ENCODE measurements at places on chromosomes 13 and 19. TPM values are rescaled to one million over a fixed set of nuclear protein-coding genes. Genes with fewer than 3 reads are reported as not detected.

Gene SLC25A41
- total RNA-seq: 0.35 TPM

Gene RFX1
- total RNA-seq: 23.2 TPM

Gene TTYH1
- 35.9 TPM for total RNA-seq

Gene SHISA7
- 0.79 TPM for total RNA-seq

Gene STOML3
- total RNA-seq: not detected

Gene MIR17HG
- 37.1 TPM for total RNA-seq

Gene IL12RB1
- total RNA-seq: not detected

Gene FUT1
- 10.1 TPM for total RNA-seq

DNA sequence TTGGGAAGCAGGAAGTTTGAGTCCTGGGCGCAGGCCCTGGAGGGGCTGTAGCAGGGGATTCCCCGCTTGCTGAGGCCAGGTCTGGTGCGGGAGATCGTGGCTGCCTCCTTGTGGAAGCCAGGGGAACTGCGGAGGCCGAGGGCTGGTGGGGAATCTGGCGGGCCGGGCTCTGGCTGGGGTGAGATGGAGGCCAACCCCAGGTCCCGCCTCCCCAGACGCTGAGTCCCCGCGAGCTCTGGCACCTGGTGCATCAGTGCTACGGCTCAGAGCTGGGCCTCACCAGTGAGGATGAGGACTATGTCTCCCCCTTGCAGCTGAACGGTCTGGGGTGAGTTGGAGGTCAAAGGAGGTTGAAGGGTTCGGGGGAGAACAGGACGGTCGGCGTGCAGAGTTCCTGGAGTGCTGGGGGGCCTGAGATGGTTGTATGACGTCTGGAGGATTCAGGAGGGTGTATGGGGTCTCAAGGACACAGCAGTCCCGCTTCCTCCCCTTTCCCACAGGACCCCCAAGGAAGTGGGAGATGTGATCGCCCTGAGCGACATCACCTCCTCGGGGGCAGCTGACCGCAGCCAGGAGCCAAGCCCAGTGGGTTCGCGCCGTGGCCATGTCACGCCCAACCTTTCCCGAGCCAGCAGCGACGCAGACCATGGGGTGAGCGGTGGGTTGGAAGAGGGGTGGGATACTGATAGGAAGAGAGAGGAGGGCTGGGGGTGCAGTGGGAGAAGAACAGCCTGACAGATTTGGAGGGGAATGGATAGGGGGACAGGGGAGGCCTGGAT lies 13.1 kb downstream of the GRAMD1A start:
- DNase-seq: peak; percentile 89

- no peak for DNase-seq
Measured at GRCh38 chr13:46621133-46621532, 68.2 kb downstream of the LRCH1 start.

- no peak for DNase-seq
Measured at GRCh38 chr13:89951341-89951740, 1396.1 kb upstream of the MIR17HG start.

DNA sequence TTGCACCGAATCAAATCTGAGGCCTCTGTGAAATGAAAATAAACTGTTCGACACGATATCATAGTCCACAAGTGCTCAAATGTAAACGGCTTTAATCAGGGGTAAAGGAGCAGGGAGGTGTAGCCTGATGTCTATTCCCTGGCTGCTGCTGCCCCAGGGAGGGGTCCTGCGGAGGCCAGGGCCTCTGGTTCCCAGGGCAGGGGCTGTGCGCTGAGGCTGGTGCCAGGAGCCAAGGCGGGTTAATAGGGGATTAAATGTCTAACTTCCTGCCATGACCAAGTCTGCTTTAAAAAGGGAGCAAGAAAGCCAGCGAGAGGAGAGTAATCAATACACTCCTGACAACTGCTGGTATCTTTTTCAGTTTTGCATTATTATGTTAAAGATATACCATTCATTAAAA lies 59.4 kb downstream of the ZNF536 start:
- no peak for DNase-seq

- DNase-seq: no peak
Measured at GRCh38 chr13:49419276-49419675, 24.6 kb downstream of the CAB39L start.

DNA sequence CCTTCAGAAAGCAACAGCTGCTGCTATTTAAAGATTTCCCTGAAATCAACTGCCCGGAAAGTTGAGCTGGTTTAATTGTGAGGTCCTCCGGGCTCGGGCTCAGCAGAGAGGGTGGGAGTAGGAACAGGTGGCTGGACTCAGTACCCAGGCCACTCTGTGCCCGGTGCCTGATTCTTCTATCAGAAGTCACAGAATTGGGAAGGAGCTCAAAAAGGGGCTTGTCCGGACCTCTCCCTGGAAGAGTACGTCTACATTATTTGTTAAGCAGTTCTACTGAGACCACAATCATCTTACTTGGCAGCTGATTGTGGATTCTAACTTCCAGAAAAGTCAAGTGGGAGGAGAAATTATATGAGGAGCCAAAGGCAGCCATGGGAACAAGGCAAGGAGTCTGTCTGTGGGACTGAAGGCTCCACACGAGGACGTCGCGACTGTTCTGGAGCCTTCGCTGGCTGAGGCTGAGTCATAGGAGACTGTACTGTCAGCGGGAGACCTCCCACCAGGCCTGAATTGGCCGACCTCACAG lies 91.7 kb upstream of the ANKRD10 start:
- DNase-seq: no peak

DNA sequence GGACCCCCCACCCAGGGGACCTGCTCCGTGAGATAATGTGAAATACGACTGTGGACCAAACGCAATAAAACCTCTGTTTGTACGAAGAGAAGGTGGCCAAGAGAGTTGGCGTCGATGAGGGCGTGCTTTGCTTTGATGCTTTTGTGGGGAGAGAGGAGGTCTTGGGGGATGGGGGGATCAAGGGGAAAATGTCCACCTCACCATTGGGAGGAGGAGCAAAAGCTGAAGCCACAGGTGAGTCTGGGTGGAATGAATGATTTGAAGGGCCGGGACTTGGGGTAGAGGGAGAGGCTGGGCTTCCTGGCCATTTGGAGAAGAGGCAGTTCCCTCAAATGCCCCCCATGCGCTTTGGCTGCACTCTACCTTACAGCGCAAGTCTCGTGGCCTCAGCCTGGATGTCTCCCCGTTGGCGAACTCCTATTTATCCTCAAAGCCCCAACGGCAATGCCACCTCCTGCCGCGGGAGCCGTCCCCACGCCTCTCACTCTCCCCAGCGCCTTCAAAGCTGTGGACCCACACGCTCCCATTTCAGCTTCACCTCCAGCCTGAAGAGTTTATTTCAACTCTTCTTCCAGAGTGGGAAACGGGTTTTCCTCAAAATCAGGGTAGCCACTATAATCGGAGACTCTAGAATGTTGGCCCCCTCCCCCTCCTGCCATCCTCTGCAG lies 795 bp upstream of the ABCA7 start:
- no peak for DNase-seq

GRCh38 chr13:44040070-44040817 lies 160.5 kb downstream of the LACC1 start:
- no peak for DNase-seq

- no peak for DNase-seq
Measured at GRCh38 chr13:28488376-28489005, 6.4 kb downstream of the FLT1 start.

- no peak for DNase-seq
Measured at GRCh38 chr13:73556902-73557301, 498.1 kb downstream of the KLF5 start.

- DNase-seq: no peak
Measured at GRCh38 chr13:42864952-42865767, 83.8 kb downstream of the FAM216B start.

DNA sequence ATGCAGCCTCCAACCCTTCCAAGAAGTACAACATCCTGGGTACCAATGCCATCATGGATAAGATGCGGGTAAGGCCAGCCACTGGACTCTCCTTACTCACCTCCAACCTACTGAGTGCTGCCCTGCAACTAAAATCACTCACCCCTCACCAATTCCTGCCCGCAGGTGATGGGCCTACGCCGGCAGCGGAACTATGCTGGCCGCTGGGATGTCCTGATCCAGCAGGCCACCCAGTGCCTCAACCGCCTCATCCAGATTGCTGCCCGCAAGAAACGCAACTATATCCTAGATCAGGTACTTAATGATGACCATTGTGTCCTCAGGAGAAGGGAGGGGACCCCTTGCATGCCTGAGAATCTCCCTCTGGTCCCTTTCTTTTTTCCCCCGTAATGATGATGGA lies 15.6 kb upstream of the CCDC97 start:
- DNase-seq: no peak

GRCh38 chr13:43374621-43375020 lies 351.2 kb downstream of the DNAJC15 start:
- no peak for DNase-seq

DNA sequence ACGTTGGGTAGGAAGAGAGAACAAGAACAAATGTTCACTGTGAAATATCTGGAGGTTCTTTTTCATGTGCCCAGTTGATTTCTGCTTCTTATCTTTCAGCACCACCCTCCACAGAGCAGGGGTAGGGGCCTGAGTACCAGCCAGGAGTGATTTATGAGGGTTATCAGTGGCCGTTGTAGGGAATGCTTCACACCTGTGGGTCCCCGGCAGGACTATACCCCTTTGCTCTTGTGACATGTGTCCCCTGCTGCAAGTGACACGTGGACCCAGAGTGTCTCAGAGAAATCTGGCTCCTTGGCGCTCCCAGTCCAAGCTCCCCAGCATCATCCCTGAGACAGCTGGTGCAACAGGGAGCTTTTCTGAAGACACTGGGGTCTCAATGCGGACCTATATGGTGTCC lies 29.7 kb downstream of the SIAH3 start:
- no peak for DNase-seq

DNA sequence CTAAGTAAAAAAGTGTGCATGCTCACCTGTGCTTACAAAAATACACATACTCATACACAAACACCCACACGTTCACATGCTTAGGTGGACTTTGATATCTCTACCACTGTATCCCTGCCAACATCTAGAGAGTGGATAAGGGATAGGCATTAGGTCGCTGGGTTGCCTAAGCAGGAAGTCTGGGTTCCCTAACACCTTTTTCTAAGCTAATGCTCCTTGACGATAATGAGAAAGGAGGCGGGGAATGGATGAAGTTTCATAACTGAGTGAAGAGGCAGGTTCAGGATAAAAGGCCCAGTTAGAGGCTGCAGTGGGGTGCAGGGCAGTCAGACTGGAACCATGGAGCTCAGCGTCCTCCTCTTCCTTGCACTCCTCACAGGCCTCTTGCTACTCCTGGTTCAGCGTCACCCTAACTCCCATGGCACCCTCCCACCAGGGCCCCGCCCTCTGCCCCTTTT lies 41.9 kb upstream of the CYP2A7 start:
- no peak for DNase-seq

- DNase-seq: no peak
Measured at GRCh38 chr19:35696835-35697234, 7.5 kb upstream of the ZBTB32 start.

DNA sequence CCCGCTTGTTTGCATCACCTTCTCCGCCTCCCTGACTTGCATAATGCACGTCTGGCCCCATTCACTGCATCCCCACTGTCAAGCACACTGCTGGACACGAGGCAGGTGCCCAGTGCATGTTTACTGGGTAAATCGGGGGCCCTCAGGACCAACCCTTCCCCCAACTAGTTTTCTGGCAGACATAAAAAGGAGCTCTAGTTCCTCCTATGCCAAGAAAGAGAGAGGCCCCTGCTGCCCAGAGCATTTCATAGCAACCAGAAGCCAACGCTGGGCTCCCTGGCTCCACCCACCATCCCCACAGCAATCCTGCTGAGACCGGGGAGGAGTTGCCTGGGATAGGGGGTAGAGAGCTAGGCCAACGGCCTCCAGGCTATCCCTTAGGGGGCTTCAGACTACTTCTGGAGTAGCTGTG lies 23.2 kb downstream of the ANKRD27 start:
- DNase-seq: peak; percentile 78

DNA sequence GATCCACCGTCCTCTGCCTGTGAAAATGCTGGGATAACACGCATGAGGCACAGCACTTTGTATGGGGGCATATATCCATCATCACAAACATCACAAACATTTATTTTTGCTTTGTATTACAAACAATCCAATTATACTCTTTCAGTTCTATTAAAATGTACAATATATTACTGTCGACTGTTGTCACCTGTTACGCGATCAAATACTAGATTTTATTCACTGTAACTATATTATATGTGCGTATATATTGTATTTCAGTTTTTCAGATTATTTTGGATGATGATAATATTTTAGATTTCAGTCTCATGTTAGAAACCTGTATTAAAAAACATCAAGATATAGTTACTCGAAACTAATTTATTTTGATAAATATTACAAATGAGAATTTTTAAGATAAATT lies 998.3 kb downstream of the EFNB2 start:
- DNase-seq: no peak

DNA sequence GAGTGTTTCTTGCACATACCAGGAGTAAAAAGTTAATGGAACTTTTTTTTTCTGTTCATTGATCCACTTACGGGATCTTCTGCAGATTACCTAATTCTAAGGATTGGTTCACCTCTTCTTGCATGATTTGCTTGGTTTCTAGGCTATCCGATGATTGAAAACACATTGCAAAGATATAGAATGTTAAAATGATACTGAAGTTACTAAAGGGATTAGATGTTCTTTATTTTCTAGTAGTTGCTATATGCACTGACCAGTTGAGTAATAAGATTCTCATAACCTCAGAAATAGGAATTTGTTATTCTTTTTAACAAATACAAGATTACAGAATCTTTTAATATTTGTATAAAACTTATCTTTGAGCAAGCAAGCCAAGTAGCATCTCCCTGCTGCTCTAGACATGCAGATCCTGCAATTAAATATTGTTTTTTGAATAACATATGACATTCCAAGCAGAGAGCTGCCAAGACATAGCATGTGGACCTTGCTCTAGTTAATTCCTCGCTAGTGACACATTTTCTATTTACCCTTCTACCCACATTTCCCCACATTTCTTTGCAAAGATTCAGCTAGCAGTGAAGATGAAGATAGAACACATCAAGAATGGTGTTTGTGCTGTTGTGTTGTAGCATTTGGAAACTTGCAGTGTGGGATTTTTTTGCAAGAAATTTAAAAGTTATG lies 51.7 kb upstream of the RNF113B start:
- DNase-seq: no peak

DNA sequence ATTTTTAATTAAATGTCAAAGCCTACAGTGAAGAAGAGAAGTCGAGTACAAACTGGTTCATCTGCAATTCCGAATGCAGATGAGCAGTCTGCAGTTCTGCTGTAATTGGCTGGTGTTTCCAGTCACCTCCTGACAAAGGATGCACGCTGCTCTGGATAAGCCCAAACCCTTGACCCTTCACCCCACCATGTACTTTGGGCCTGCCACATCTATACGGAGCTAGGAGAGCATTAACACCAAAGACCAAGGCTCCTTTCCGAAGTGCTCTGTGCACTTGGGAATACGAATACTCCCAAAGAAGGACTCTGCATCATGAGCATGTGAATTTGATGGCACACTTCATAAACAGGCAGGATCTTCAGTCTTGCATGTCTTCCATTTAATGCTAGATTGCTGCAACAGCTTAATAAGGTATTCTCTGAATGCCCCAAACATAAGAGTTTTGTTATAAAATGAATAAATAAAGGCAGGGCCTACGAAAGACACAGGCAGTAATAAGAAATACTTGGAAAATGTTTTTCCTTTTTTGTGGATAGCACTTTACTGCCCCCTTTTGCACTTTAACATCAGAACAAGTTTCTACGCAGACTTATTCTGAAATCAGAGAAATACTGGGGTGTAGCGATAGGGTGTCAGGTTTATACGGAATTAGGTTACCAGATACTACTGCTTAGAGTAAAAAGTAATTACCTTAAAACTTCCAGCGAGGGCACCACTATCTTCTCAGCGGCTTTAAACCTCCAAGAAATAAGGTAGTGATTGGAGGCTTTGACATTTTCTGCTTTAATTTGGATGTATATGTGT lies 15.0 kb downstream of the EFNB2 start:
- no peak for DNase-seq

- DNase-seq: no peak
Measured at GRCh38 chr19:41799444-41800000, 3.1 kb downstream of the CEACAM3 start.

- no peak for DNase-seq
Measured at GRCh38 chr13:109704771-109705635, 81.4 kb downstream of the IRS2 start.
